NCI-H2107 (cell line): ENCODE measurements at places on chromosomes 13 and 19.

DNA sequence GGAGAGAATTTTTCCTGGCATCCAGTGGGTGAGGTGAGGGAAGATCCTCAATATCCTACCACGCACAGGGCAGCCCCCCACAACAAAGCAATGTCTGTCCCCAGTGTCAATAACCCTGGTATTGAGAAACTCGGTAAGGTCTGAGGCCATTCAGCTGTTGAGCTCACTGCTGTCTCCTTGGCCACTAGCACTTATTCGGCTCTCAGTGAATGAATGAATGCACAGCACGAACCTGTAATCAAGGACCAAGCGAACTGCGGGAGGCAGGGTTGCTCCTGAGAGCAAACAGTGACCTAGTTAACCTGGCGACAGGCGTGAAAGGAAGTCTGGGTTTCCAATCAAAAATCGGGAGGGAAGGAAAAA lies 640 bp downstream of the ZSCAN5A start:
- DNase-seq = no peak

DNA sequence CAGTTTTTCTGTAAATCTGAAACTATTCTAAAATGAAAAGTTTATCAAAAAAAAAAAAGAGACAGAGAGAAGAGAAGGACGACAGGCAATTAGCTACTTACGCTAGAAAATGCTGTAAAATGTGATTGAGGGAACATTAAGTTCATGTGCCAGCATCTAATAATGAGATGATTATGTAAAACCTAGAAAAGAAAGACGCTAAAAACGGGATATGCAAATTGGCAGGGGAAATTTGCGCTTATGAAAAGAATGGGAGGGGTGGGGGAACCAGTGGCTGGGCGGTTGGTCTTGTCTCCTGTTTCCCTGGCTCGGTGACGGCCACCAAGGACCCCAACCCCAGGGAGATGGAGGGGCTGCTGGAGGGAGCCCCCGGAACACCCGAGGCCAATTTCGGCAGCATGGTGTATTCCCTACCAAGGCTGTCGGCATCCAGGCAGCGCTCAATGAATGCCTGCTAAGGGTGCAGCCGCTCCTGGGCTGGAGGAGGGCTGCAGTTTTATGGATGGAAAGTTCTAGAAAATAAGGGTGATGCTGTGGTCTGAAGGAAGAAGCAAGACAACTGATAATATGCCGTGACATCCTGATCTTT lies 34.2 kb downstream of the GNG7 start:
- no peak for DNase-seq

GRCh38 chr13:20431080-20431479 lies 94.6 kb downstream of the CRYL1 start:
- peak; percentile 15 for DNase-seq

DNA sequence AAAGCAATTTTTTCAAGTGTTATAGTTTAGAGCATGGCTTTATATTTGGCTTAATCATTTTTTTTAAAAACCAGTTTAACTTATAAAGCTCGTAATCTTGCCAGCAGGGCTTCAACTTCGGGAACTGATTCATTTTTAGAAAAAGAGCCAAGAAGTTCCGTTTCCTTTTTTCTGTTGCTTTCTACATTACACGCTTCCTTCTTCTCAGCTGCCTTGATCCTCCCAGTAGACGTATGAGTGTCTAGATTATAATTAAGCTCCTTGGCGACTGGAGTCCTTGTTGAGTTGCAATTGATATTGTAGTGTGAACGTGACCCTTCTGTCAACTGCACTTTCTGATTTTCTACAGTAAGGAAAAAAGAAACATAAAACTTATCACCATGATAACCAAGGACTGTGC lies 497.2 kb downstream of the DIAPH3 start:
- no peak for DNase-seq

GRCh38 chr19:50332244-50333038 lies 3.3 kb upstream of the KCNC3 start:
- DNase-seq = no peak

DNA sequence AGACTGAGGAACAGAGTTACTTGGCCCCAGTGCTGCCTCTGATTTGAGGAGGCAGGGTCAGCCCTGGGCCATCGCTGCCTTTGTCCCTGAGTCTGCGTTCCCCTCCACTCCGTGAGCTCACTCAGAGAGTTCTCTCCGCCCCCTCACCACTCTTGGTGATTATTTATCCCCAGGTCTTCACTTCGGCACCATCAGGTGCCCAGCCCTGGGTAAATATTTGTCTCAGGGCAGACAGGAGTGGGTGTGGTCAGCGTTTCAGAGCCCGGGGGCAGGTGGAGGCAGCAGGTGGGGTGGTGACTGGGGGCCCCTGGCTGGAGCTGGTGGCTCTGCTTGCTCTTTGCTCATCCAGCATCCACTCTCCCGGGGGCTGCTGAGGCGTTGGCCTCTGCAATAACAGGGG lies 20.6 kb downstream of the PPP1R37 start:
- peak; percentile 64 for DNase-seq

DNA sequence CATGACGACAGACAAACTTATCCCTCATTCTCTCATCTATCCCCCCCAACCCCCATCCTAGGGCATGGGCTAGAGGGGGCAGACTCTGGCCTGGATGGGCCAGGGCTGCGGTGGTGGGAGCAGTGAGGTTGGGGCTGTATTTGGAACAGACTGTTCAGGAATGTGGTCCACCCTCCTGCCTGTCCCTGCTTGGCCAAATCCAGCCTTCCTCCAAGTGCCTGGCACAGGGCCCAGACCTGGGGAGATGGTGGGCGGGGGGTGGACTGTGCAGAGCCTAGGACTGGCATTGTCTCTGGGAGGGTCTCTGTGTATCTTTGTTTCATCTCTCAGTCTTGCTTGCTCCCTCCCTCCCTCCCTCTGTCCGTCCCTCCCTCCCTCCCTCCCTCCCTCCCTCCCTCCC lies 14.2 kb downstream of the EGLN2 start:
- DNase-seq = no peak

GRCh38 chr19:47323872-47324271 lies 8.1 kb upstream of the C5AR2 start:
- DNase-seq = no peak

GRCh38 chr13:37068962-37069361 lies 9.5 kb upstream of the SUPT20H start:
- DNase-seq = no peak

GRCh38 chr19:805600-806550 lies 8.6 kb downstream of the PTBP1 start:
- no peak for DNase-seq

- no peak for DNase-seq
Observed at GRCh38 chr13:43230989-43231388, 207.6 kb downstream of the DNAJC15 start.

GRCh38 chr13:83878691-83879430 lies 3.4 kb downstream of the SLITRK1 start:
- no peak for DNase-seq

GRCh38 chr13:44296856-44297255 lies 76.8 kb upstream of the SERP2 start:
- DNase-seq = no peak

DNA sequence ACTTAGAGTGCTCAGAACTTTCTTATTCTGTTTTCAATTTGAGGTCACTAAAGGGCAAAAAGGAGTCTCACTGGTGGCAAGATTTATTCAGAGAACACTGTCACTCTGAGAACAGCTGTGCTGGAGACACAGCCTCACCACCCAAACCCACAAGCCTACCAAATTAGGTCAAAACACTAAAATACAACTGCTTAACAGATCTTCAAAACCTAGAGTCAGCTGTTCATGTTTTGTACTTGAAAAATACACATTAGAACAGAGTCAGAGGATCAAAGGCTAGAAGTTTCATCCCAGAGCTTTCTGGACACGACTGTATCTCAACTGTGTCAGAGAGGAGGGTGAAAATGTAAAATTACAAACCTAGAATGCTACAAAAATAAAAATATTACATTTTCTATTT lies 89.3 kb downstream of the MIPEP start:
- no peak for DNase-seq

DNA sequence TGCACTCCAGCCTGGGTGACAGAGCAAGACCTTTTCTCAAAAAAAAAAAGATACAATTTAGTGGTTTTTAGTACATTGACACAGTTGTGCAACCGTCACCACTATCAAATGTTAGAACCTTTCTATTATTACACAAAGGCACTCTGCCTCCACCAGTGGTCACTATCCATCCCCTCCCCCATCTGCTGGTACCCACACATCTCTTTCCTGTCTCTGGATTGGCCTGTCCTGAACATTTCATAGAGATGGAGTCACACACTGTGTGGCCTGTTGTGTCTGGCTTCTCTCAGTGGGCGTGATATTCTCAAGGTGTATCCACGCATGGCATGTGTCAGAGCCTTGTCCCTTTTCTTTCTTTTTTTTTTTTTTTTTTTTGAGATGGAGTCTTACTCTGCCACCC lies 11.2 kb downstream of the KDM4B start:
- DNase-seq = no peak

- no peak for DNase-seq
Observed at GRCh38 chr13:33172400-33172799, 113.2 kb downstream of the STARD13 start.

DNA sequence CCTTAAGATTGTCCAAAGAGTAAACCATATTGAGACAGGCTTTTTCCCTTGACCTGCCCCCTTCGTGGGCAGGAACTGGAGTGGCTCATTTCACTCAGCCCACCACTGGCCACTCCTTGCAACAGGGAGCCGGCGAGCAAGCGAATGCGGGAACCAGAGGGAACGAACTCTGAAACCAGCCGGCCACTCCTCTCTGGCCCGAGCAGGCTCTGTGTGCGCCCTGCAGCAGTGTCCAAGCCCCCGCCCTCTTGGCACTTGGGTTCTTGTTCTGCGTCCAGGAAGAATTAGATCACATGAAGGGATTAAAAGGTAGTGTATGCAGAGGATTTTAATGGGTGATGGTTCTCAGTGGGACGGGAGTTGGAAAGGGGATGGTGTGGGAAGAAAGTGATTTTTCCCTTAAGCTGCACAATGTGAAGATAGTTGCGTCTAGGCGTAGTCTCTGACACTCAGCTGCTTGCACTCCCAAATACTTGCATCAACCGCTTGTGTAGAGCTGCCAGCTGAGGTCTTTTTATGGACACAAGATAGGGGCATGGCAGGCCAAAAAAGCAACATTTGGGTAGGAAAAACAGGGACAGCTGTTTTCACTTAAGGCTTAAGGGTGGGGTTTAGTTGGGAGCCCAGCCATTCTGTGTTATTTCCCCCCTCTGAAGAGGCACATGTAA lies 1209.7 kb upstream of the PCDH20 start:
- DNase-seq = no peak

DNA sequence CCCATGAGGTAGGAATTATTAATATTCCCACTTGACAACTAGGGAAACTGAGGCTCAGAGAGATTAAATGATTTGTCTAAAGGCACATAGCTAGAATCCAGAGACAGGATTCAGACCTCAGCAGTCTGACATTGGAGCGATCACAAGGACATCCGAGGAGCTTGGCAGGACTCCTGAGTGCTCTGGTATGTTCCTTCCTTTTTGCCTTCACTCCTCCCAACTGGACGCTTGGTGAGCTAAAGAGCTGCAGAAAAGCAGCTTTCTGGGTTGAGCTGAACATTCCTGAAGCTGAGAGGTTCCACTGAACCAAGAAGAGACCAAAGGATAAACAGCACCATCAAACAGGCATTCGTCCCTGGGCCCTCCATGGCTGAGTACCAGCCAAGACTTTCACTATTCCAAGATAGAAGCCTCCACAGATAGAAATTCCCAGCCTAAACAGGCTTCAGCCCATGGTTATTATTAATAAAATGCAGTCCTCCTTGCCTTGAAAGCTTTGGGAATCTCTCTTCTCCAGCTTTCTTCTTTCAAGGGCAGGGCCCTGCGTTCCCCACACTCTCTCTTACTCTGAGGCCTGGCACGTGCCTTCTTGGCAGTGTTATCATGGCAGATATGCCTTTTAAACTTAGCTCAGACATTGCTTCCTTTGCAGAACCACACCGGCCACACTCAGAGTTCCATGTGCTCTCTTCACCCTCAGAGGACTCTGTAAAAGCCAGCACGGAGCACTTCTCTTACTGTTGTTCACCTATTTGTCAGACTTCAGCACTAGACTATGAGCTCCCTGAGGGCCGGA lies 97.1 kb downstream of the CYSLTR2 start:
- DNase-seq = no peak

DNA sequence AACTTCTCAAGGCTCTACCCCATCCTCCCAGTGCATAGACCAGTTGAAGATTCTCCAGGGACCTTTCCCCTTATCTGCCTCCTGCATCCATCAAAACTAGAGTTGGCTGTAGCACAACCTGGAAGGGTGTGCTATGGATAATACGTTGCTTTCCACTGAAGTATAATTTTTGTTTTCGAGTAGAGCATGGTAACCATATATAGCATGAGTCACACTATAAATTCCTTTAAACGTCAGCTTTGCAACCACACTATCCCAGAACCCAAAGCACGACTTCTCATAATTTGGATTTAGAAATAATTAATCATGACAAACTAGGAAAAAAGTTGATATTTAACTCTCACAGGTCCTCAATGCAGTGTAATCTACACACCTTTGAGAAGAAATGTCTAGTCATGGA lies 138.3 kb upstream of the NBEA start:
- no peak for DNase-seq

- DNase-seq = peak; percentile 68
Observed at GRCh38 chr19:57583521-57584416, at the start of gene ZIK1. Gene ZIK1, plus strand, starts transcription at chr19:57584145. Its CDS starts 212 bp downstream, at chr19:57584357.
